ENCODE measurements at places on chromosomes 2 and 18.

- peak; percentile 86 for DNase-seq
Observed at GRCh38 chr2:234427081-234428061, 69.5 kb downstream of the ARL4C start.

- no peak for DNase-seq
Observed at GRCh38 chr2:201059961-201060755, 11.3 kb downstream of the HYCC2 start.

DNA sequence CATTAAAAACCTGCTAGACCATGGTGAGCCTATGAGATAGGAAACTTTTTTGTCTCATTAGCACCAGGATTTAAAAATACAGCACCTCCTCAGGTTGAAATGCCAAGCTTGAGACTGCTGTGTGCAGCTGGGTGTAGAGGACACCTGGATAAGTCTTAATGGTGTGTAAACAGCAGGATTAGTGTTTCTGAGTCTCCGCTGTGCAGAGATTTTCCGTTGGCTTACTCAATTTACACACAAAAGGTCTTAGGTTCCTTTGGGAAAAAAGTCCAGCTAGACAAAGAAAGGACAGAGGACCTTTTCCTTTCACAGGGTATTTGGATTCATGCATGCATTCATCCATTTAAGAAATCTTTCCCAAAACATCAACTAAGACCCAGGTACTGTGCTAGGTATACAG lies 168.1 kb downstream of the NRXN1 start:
- no peak for DNase-seq

DNA sequence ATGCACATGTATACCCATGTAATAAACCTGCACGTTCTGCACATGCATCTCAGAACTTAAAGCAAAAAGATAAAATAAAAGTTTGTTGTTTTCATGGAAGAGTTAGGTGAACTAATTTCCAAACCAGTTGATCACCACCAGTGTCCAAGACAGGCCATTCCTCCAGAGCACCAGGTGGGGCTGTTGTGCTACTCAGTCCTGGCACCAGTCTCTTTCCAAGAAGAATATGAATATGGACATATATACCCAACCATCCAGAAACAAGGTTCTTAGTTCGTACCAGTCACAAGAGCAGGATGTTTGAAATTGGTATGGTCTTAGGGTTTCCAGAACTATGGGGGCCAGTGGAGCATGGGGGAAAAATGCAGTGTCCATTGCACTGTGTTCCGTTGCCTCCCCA lies 17.2 kb upstream of the TNP1 start:
- DNase-seq: no peak

- DNase-seq: no peak
Observed at GRCh38 chr2:186757009-186757408, 63.1 kb downstream of the FAM171B start.

DNA sequence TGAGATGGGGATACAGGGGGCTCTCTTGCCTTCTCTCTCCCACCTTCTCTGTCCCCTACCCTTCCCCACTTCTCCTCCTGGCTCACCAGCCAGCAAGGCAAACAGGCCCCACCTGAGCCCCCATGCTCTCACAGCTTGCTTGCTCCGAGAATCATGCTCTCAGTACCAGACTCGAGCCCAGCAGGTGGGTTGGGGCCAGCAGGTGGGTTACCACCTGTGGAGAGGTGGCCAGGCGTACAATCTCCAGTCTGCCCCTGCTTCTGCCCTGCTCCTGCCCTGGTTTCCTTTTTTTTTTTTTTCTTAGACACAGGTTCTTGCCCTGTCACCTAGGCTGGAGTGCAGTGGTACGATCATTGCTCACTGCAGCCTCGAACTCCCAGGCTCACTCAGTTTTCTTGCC lies 214.5 kb downstream of the SH3RF3 start:
- no peak for DNase-seq

DNA sequence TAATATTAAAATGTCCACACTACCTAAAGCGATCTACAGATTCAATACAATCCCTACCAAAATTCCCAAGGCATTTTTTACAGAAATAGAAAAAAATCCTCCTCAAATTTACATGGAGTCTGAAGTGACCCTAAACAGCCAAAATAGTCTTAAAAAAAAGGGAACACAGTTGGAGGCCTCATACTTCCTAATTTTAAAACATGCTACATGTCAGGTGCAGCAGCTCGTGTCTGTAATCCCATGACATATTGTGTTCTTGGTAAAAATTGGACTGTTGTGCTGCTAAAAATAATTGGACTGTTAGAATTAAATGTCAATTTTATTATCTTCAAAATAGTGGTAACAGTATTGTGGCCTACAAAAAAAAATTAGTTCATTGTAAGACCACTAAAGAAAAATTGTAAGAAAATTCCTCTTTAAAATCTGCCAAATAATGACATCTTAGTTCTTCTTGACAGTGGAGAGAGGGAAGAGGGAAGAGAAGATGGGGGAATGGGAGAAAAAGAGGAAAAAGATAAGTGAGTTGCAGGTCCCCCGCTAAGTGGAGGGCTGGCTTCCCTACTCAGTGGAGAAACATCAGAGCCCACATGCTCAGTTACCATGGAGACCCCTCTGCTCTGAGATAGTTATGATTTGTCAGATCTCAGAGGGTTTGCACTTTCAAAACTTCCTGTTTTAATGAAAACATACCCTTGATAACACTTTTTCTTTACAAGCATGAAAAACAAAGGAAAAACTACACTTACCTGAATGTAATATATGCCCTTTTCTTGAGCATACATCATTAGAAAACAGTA lies 46.5 kb downstream of the UNC50 start:
- no peak for DNase-seq

GRCh38 chr18:8706791-8707555 lies 1.6 kb downstream of the MTCL1 start:
- peak; percentile 56 for DNase-seq

DNA sequence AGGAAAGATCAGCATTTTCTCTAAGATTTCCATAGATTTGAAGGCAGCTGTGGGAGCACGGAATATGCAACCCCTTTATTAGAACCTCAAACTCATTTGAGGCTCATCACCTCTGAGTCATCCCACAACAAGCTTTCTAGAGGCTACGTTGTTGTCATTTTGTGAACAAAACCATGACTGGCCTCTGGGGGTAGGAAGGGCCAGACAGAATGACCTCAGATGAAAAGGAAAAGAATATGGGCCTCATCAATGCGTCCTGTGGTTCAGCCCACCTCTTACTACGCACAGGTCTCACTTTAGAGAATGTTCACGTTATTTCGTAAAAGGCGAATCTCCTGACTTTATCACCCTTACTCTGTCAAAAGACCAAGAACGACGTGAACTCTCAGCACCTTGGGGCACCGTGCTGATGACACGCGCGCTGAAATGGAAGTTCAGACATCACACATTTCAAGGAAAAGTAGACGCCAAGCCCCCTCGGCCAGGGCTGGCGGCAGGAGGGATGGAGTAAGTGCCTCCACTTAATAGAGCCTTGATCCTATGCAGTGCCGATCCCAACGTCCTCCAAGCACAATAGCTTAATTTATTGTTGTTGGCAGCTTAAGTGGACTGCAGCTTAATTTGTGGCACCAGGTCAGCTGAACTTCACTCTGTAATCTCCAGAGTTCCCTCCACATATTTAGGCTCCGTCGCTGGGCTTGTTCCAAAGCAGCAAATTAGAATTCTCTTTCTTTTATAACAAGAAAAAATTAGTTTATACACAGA lies 208.3 kb downstream of the EIPR1 start:
- DNase-seq: no peak

GRCh38 chr2:170680172-170680941 lies 34.8 kb upstream of the SP5 start:
- no peak for DNase-seq

GRCh38 chr2:202036601-202037037 lies 3.0 kb downstream of the FZD7 start:
- DNase-seq: peak; percentile 7

DNA sequence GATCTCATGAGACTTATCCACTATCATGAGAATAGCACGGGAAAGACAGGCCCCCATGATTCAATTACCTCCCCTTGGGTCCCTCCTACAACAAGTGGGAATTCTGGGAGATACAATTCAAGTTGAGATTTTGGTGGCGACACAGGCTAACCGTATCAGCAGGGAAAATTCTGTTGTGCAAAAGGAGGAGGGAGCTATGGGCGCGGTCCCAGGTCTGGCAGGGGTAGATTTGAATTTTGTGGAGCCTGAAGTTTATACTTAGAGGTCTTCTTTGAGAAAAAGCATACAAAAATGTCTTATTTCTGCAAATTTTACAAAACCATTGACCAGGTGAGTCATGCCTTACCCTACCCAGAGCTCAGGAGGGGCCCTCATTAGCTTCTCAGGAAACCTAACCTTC lies 36.6 kb downstream of the SLC4A3 start:
- no peak for DNase-seq

DNA sequence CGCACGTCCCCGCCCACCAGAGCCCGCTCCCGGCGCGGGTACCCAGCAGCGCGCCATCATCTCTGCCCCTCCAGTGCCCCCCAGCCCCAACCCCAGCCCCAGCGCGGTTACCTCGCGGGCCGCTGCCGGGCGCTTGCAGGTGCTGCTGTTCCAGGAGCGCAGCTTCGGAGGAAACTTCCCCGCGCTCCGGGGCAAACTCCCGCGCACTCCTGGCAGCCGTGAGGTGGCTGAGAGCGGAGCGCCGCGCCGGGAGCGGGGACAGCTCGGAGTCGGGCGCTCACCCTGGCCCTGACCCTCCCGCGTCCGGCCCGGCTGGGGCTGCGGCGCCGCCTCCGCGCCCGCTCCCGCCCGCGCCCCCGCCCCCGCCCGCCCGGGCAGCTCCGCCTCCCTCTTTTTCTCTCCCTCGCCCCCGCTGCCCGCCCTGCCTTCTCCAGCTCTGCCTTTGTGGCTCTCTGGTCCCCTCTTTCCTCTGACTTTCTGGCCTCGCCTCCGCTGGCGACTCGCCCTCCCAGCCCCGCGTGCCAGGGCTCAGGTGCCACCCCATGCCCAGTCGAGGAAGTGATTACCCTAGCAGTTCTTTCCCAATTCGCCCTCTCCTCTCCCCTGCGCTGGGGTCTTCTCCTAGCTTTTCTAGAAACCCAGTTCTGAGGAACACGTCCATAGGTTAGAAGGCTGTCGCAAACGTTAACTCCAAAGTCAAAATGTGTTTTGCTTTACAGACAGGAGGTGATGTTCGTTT lies at the start of gene CHST9:
CHST9 (minus strand) TSS at position 284 of the 739 bp plus-strand sequence. CDS start 42,499 bp downstream, outside the sequence.
- DNase-seq: peak; percentile 6

- DNase-seq: peak; percentile 10
Observed at GRCh38 chr2:75157435-75157834, 41.9 kb downstream of the TACR1 start.

GRCh38 chr18:35432565-35433001 lies 55.4 kb upstream of the ZNF396 start:
- no peak for DNase-seq

DNA sequence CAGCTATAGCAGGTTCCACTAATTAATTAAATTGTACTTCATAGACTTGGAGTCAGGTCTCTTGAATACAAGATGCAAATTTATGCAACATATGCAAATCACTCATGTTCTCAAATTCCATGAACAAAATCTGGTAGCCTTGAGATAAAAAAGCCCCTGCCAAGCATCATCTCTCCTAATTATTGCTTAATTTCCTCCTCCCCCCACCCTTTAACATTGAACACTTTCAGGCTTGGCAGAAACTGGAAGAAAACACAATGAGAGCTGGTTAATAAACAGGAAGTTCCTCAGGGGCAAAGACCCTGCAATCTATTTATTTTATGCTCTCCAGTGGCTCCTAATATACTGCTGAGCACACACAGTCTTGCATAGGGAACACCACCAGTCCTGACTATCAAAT lies 35.6 kb upstream of the ACVR1 start:
- DNase-seq: no peak

- no peak for DNase-seq
Observed at GRCh38 chr2:88227446-88227845, 57.3 kb downstream of the THNSL2 start.

- no peak for DNase-seq
Observed at GRCh38 chr2:240131941-240132650, 4.0 kb downstream of the COPS9 start.

DNA sequence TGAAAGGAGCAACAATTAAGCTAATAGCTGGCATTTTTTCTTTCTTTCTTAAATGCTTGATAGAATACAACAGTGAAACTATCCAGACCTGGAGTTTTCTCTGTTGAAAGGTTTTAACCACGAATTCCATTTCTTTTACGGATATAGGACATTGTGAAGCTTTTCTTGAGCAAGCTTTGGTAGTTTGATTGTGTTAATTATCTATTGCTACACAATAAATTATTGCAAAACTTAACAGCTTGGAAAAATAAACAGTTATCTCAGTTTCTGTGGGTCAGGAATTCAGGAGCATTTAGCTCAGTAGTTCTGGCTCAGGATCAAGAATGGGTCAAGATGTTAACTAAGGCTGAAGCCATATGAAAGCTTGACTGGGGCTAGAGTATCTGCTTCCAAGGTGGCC lies 11.7 kb downstream of the PHOSPHO2 start:
- no peak for DNase-seq

GRCh38 chr2:190996338-190996946 lies 17.5 kb downstream of the STAT1 start:
- no peak for DNase-seq

DNA sequence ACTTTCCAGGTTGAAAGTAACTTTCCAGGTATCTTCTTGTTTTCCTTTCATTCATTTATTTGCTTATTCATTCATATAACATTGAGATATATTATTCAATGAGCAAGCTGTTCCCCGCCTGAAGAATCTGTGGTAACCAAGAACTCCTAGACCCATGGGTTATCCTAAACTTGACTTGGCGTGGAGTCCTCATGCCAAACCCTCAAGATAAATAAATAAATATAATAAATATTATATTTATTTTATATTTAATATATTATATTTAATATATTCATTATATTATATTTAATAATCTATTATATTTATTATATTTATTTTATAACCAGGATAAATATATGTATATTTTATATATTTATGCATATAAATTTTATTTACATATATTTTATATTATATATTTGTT lies 674.8 kb downstream of the SUCLG1 start:
- DNase-seq: no peak

- no peak for DNase-seq
Observed at GRCh38 chr18:61549416-61549815, 216.2 kb downstream of the CDH20 start.

- no peak for DNase-seq
Observed at GRCh38 chr2:7667260-7667757, 750.1 kb downstream of the RNF144A start.

DNA sequence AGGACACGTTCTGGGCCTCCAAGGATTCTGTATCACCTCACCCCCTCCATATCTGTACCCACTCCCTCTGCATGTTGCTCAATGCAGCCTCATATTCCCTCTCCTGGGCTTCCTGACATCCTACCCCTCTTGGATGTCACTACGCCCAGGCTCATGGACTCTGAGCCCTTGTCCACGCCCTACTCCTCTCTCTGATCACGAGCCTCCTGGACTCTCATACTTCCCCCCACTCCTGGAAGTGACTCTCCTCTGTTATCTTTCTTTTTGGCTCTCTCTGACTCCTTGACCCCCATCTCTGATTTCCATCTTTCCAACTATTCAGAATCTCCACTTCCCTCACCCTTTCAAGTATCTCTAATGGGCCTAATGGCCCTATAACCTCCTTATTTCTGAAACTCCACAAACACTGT lies 2.1 kb downstream of the TMEM198 start:
- DNase-seq: no peak

GRCh38 chr2:238426568-238427434 lies at the start of gene ASB1:
TSS of gene ASB1 (plus strand) at chr2:238426927. CDS start at chr2:238427071, 144 bp downstream.
- DNase-seq: peak; percentile 78

GRCh38 chr2:96907115-96908041 lies 37.5 kb upstream of the SEMA4C start:
- peak; percentile 30 for DNase-seq

GRCh38 chr2:30226144-30227032 lies 4.9 kb upstream of the LBH start:
- DNase-seq: no peak

GRCh38 chr2:196331851-196332250 lies 160.5 kb upstream of the STK17B start:
- DNase-seq: no peak

GRCh38 chr2:200747668-200748618 lies 63.8 kb upstream of the BZW1 start:
- peak; percentile 17 for DNase-seq
